ENCODE measurements at places on chromosomes 3 and 15. TPM values are rescaled to one million over a fixed set of nuclear protein-coding genes. Genes with fewer than 3 reads are reported as not detected.
A peak's percentile ranks its signal among the peaks of the same experiment; 100 is the strongest.

DNA sequence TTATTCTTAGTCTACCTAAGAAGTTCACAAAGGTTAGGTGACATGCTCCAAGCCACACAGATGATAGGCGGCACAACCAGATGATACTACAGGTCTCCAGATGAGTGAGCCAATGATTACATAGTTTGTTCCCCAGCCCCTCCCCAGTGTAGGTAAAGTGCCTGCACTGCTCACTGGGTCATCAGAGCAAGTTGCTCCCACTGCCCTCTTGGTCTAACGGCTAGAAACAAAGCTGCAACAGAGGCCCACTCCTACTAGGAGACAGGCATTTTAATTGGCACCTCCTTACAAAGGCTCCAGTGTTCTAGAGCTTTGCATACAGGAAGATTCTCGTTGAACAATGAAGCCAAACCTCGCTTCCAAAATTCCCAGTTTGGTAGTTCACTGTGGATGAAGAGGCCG is 47.3 kb downstream of the TMEM44 start:
- DNase-seq = no peak

DNA sequence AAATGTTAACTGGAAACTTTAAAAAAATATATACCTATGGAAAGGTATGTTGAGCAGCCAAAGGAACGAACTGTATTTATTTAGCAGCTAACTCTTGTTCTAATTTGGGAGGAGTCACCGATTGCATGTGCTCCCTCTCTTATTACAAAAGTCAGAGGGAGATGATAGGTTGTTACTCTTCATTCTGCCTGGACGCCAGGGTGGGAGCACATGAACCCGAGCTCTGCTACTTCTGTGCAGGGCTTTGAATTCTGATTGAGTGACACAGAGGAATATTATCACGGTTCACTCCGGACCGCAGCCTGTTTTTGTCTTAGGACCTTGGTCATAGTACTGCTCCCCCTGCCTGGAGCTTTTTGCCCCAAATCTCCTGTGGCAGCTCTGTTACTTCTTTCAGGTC is 36.9 kb upstream of the LRIG1 start:
- DNase-seq = no peak

DNA sequence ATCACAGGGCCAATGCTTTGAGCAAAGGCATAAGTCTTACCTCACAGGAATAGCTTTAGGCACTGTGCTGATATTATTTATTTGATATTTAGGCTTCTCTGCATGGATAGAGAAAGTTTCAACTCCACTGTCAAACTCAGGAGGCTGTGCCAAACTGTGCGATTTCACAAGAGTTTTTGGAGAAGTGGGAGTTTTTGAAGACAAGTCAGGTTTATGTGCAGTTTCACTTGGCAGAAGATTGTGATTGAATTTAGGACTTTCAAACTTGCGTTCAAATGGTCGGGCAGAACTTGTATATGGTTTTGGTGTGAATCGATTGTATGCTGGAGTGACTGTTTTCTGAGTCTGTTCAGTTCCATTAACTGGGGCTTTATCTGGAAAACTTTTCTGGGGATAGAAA is 113.7 kb downstream of the TJP1 start:
- DNase-seq = no peak

DNA sequence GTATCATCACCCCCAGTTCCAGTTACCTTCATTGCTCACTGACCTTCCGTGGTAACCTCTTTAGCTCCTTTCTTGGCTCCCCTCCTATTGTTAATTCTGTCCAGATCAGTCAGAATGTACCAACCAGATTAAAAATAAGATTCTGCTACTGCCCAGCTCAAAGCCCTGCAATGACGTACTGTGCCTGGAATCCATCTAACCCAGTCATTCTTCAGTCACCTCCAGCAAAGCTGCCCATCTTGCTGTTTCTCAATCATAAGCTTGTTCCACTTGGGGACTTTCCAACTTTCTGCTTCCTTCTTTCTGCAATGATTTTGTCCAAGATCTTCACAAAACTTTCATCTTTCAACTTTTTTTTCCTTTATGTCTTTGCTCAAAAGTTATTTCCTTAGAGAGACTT is 512.0 kb upstream of the ZNF385D start:
- DNase-seq = no peak

DNA sequence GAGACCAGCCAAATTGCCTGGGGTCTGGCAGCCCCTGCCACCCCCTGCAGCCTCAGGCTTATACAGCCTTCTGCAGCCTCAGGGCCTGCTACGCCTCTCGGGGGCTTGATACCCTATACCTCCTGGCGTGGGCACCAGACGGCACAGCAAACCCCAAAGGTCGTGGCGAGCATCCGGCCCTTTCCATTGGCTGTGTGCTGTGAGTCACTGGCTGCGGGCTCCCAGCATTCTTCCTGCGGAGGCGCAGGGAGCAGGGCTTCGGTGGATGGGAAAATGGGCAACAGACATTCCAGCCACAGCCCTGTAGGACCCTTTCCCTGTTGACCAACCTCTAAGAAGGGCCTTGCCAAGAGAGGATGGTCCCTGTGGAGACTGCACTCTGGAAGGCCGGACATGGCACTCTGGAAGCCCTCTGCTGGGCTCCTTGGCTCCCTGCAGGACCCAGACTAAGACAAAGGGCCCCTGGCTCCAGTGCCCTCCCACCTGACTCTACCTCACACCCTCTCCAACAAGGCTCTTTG is 59.6 kb downstream of the ITGA11 start:
- DNase-seq = peak; percentile 47

DNA sequence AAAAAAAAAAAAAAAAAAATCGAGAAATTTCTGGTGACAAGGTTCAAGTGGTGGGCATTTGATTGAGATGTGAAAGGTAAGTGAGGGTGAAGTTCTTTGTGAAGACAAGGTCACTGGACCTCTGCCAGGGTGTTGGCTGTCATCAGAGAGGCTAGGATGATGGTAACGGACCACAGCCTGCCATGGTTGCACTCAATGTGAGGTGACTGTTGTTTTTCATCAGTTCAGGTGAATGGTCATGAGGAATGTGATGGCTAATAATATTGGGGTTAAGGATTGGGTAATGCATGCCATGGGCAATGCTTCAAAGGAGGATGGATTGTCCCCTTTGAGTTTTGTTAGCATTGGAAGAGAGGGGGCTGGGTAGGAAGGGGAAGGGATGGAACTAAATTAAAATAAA is 4.3 kb upstream of the ALPK3 start:
- no peak for DNase-seq

DNA sequence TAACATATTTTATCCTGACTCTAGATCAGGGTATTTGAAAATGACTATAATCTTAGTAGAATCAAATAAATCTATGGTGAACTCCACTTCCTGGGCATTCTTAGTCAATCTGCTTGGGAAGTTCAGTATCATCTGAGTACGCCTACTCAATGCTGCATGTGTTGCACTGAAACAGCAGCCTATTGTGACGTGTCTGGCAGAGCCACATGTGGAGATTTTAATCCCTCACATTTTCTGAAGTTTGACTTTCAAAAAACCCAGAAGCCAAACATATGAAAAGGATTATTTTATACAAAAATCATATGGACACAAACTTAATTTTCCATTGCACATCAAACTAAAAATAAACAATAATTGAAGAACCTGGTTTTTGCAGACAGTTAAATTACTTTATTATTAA is 798.3 kb downstream of the ROBO1 start:
- DNase-seq = no peak

GRCh38 chr3:181379278-181379677 is 332.4 kb upstream of the SOX2 start:
- no peak for DNase-seq

- DNase-seq = no peak
Observed at GRCh38 chr3:48364840-48365239, 7.2 kb upstream of the FBXW12 start.

GRCh38 chr3:177881351-177881750 is 654.9 kb upstream of the KCNMB2 start:
- DNase-seq = no peak

CRABP1 gene
- 2.6 TPM for total RNA-seq

MYRIP gene
- total RNA-seq = 4.4 TPM

TIMMDC1 gene
- total RNA-seq = 41.6 TPM

CFAP161 gene
- not detected for total RNA-seq

DAPK2 gene
- 22.1 TPM for total RNA-seq

GADL1 gene
- total RNA-seq = not detected

LRRC58 gene
- total RNA-seq = 31.5 TPM

GP9 gene
- total RNA-seq = not detected

TGM5 gene
- total RNA-seq = 61.6 TPM

GOLGA6L4 gene
- 6.4 TPM for total RNA-seq
